Stimulated activated naive CD4-positive, alpha-beta T cell (primary cell): ENCODE measurements at places on chromosomes 3 and 15.

- DNase-seq = no peak
Measured at GRCh38 chr3:126477061-126477380, 1.3 kb upstream of the ZXDC start.

GRCh38 chr3:151407928-151408327 lies 23.4 kb upstream of the P2RY12 start:
- DNase-seq = no peak

- DNase-seq = no peak
Measured at GRCh38 chr3:33644582-33644981, 73.5 kb downstream of the CLASP2 start.

GRCh38 chr3:51343918-51344687 lies 41.0 kb upstream of the MANF start:
- no peak for DNase-seq

GRCh38 chr15:75136118-75136517 lies 65.6 kb upstream of the C15orf39 start:
- no peak for DNase-seq

DNA sequence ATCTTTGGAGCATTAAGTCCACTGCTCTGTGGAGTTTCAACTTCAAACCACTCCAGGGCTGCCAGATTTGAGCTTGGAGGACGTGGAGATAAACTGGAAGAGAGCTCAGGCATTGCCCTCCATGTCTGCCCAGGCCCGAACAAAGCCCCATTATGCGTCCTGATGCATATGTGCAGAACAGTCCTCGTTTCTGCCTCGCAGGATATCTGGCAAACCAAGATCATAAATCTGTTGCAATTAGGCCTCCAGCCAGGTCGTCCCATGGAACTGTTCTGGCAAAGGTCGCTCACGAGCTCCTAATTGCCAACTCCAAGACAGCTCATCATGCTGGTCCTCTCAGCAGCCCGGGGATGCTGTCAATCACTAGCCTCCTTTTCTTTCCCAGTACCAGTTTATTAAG lies 91.2 kb downstream of the SEMA5B start:
- DNase-seq = no peak

DNA sequence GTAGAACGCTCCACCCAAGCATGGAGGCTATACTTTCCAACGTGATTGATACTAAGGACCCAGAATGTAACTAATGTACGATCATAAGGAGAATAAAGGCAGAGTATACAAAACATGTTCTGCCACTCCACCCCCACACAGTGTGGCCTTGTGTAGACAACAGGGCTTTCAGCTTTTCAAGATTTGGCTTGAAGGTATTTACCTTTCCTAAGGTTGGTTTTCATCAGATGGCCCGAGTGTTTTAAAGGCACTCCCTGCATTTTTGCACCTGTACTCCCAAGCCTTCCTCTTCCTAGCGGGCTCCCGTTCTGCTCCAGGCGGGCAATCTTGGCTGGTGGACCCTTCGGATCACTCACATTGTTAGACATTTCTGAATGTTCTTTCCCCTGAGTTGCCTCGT lies 4.6 kb downstream of the SATB1 start:
- no peak for DNase-seq

GRCh38 chr3:126552688-126553283 lies 5.9 kb downstream of the C3orf22 start:
- no peak for DNase-seq

GRCh38 chr15:63915873-63916771 lies 82.4 kb upstream of the HERC1 start:
- DNase-seq = no peak

- no peak for DNase-seq
Measured at GRCh38 chr3:106691476-106691875, 685.8 kb upstream of the CCDC54 start.

DNA sequence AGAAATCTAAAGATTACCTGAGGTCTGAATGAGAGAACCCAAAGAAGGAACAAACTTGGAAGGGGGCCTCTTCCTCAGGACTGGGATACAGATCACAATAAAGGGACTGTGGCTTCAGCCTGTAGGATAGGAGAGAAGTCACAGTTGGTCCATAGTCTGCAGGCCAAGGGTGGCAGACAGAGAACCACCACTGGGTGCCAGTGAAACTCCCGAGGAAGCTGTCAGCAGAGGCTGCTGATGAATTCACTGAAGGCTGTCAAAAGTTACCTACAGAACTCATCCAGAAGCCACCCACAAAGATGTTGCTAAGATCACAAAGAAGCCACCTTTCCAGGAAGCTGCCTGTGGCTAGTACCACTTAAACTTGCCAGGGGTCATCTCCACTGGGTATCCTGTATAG lies 78.5 kb downstream of the TMCO5A start:
- DNase-seq = no peak

- DNase-seq = no peak
Measured at GRCh38 chr15:29670266-29670665, 152.0 kb downstream of the TJP1 start.

DNA sequence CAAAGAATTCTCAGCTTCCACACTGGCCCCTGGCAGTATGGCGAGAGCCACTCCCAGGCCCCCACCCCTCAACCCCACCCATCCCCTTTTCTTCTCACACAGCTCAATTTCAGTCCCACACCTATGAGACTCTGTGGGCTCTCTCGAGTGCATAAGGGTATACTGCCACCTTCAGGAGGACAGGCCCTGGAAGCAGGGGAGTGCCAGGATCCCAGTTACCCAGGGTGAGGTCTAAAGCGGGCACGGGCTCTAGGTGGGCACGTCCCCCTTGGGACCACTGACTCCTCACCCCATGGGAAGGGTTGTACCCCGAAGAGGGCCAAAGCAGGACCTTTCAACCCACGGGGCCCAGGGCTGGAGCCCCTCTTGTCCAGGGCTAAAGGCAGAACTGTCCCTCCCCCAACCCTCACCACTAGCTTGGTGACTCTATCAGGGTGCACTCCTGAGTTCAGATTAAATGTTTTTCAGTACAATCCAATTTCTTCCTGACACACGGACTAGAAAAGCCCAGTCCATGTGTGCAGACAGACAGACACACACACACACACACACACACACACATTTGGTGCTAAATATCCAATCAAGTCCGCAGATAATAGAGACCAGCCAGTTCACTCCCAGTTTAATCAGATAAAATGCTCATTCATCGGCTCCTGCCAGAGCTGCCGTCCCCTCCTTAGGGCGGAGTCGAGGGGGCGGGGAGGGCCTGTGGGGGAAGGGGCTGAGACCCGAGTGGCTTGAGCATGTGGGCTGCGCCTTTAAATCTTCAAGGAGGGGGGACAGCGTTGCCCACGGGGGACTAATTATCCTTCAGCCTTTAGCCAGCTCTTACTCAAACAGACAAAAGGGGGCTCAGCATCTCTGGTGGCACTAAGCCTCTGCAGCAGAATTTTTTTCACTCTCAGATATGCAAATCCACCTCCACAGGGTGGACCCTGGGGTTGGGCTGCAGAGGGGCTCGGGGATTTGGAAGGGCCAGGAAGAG lies 59.3 kb downstream of the CYP11A1 start:
- DNase-seq = peak; percentile 17

GRCh38 chr3:170473358-170473757 lies 54.7 kb downstream of the CLDN11 start:
- no peak for DNase-seq

DNA sequence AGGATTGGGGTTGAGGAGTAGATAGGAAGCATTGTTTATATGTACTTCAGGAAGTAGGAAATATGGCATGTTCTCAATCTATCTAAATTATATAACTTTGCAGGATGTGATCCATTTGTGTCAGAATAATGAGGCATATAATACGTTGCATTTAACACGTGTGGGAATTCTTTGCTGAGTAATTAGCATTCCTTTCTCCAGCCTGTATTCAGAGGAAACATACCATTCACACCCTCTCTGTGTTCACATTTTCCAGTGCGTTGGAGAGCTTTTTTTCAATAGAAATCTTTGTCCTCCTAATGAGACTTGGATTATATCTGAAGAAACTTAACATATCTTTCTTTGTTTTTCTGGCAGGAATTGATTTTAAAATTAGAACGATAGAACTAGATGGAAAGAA lies 33.0 kb upstream of the APH1B start:
- no peak for DNase-seq

GRCh38 chr3:154758109-154758868 lies 321.8 kb upstream of the MME start:
- no peak for DNase-seq

- no peak for DNase-seq
Measured at GRCh38 chr15:101198031-101198575, 53.7 kb downstream of the CHSY1 start.

- no peak for DNase-seq
Measured at GRCh38 chr3:172129498-172129849, 90.1 kb downstream of the FNDC3B start.

GRCh38 chr3:10370429-10370828 lies 49.5 kb upstream of the SEC13 start:
- DNase-seq = no peak

- DNase-seq = no peak
Measured at GRCh38 chr3:184336547-184337398, 627 bp upstream of the FAM131A start.

GRCh38 chr3:57942388-57942787 lies 65.8 kb upstream of the FLNB start:
- DNase-seq = no peak

DNA sequence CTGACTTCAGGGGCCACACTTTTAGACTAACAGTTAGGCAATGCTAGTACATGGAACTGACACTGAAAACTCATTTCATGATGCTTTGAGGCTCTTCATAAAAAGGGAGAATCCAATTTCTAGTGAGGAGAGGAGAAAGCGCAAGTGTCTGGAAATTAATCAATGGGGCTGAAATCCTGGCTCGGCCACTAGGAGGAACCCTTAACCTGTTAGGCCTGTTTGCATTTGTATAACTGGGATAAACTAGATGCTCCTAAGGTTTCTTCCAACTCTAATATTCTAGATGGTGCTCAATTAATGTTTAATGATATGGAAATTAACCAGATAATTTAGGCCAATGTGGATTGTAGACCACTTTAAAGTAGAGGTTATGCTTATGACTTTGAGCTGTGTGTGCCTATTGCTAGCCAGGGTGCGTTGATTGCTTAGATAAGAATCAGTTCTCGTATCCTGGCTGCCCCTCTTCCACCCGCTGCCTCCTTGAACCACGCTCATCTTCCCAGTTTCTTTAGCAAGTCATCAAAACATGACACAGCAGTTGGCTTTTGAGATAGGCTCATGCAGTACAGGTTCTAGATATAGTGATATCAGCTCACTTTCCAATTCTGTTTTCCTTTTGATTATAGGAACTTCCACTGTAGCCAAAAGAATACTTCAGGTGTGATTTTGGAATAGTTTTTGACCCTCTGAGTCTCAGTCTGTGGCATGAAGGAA lies 16.8 kb upstream of the CRBN start:
- no peak for DNase-seq

DNA sequence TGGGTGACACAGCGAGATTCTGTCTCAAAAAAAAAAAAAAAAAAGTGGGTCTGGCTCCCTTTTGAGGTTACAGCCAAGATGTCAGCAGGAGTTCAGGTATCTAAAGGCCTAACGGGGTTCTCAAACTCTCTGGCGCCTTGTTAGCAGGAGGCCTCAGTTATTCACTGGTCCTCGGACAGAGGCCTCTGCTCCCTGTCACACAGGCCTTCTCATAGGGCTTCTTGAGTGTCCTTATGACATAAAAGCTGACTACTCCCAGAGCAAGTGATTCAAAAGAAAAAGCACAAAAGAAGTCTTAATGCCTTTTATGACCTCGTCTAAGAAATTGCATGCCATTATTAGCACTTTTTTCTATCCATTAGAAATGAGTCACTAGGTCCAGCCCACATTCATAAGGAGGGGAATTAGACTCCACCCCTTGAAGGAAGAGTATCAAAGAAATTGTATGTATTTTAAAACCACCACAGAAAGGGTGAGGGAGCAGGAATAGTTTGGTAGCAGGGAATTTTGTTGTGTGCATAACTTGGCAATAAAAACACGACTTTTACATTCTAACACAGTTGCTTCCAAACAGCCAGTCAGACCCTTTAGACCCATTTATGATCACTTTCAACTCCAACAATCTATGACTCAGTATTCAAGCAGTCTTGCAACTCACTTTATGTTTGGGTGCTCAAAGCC lies 90.3 kb downstream of the MEX3B start:
- DNase-seq = no peak

DNA sequence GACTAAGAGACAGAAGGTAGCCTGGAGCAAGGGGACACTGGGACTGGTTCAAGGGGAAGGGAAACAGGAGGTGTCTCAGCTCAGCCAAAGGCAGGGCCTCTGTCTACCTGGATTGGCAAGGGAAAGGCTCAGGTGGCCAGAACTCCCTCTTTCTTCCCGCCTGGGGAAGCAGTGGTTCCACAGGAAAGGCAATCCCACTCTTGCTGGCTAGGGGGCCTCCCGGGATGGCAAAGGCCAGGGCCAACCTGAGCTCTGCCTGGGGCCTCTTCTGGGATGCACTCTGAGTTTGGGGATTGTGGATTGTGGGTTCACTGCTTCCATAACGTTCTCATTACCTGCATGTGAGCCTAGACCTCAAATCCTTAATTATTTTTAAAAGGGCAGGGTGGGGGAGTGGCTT lies 13.0 kb upstream of the PARP6 start:
- no peak for DNase-seq

GRCh38 chr3:133377396-133377795 lies 22.5 kb upstream of the BFSP2 start:
- DNase-seq = no peak

DNA sequence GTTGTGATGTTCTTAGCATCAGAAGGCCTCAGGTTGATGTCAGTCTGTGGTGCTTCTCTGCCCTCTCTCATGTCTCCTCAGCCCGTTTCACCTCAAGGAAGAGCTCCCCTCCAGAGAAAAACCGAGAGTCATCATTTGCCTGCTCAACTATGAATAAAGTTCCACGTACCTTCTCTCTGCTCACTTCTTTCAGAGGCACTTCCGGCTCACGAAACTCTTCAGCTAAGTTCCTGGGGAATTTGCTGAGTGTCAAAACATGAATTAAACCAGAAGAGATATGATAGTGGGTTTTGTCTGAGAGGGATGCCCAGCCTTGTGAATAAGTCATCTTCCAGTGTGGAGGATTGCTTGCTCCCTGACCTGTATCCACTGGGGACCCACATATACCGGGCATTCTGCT lies 37.7 kb downstream of the CCR4 start:
- no peak for DNase-seq

- no peak for DNase-seq
Measured at GRCh38 chr3:50494126-50494525, 9.3 kb downstream of the CACNA2D2 start.

DNA sequence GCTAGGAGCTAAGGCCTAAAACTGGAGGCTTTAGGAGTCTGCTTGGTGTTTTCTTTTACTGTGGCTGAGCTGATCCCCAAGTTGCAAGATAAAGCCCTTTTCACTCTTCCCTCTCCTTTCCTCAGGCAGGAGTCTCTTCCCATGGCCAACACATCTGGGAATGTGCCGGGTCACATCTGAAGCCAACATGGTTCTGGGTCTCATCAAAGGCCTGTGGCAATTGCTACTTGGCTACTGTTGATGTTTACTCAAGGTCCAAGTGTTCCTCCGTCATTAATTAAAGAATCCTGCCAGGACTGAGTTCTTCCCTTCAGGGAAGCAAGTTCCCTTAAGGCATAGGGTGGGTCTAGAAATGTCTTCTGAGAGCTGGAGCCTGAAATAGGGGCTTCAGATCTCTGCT lies 230.2 kb downstream of the GBE1 start:
- DNase-seq = no peak

GRCh38 chr3:14921811-14922705 lies 25.3 kb upstream of the NR2C2 start:
- DNase-seq = no peak

- no peak for DNase-seq
Measured at GRCh38 chr15:48855501-48856440, 22.2 kb upstream of the EID1 start.

- DNase-seq = no peak
Measured at GRCh38 chr3:89488800-89489580, 381.6 kb downstream of the EPHA3 start.
